ENCODE measurements at places on chromosomes 5 and 9.

DNA sequence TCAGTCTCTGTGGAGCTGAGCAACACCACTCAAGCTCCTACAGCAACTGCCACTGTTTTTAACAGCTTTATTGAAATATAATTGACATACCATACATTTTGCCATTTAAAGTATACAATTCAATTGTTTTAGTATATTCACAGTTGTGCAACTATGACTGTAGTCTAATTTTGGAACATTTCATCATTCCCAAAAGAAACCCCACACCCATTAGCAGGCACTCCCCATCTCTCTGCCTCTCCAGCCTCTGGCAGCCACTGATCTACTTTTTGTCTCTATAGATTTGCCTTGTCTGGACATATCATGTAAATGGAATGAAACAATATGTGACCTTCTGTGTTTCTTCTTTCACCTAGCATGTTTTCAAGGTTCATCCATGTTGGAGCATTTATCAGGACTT, 43.5 kb downstream of the RUSC2 start:
- no peak for DNase-seq

- DNase-seq: no peak
These were observed 74.7 kb downstream of the WWC1 start for GRCh38 chr5:168366116-168366515.

DNA sequence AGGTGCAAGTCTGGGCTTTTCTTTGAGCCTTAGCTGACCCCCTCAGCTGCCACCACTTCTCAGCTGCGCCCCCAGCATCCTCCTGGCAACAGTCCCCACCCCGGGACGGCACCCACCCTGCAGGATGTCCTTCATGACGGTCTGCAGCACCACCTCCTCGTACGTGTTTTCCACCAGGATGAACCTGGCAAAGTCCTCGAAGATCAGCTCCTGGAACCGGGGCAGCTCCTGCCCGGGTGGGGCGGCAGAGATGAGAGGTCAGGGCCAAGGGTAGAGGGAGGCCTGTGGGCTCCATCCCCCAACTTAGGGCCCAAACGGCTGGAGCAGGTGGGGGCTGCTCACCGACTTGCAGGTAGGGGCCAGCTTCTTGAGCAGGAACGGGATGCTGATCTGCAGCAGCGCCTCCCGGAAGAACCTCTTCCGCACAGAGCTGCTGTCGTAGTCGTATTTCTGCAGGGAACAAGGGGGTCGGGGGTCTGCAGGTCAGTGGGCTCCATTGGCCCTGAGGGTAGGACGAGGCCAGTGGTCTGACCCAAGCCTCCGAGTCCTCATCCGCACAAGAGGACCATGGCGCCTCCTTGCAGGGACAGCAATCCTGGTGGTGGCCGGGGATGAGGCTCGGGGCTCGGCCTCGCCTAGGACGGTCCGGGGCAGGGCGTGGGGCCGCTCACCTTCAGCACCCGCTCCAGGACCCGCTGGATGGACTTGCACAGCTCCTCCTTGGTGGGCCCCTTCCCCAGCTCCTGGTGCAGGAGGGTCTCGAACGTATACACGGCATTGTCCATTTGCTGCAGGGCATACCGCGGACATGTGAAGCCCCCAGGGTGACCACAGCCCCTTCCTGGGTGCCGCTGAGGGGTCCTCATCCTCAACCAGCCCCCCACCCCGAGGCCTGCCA, 56.7 kb downstream of the LRSAM1 start:
- DNase-seq: no peak

DNA sequence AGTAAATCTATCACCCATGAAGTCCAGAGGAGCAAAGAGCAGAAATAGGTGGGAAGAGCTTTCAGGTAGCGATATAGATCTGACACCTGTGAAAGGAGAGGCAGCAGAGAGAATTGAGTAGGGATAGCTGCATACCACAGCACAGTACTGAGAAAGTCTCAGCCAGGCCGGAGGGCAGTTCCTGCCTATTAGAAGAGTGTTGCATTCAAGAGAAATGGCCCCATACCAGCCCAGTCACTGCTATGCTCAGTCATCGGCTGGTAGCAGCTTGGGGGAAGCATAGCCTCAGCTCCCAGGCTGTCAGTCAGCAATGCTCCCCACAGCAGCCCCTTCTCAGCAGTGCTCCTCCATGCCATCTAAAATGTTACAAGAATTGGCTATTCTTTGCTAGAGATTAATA, 285.1 kb upstream of the CDH6 start:
- DNase-seq: no peak

- DNase-seq: peak; percentile 66
These were observed 958 bp upstream of the NFIL3 start for GRCh38 chr9:91424403-91425176.

- DNase-seq: no peak
These were observed 669.5 kb downstream of the SLCO4C1 start for GRCh38 chr5:101626572-101626971.

DNA sequence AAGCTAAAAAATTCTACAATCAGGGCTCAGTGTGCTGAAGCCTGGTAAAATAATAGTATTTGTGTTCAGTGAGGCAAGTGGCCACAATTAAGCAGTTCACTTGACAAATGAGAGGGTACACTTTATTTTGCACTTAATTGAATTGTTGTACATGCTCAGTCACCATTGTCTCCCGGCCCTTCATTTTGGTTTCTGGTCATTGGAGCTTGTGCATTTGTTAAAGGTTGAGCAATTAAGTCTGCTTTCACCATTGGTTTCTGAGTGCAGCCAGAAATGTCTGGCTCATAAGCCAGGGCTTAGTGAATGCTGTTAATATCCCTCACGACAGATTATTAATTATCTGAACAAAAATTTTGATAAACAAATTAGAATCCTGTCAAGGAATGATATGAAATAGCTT, 89.6 kb downstream of the PRDM6 start:
- no peak for DNase-seq

- DNase-seq: no peak
These were observed 20.9 kb upstream of the SPINK14 start for GRCh38 chr5:148147415-148147814.

DNA sequence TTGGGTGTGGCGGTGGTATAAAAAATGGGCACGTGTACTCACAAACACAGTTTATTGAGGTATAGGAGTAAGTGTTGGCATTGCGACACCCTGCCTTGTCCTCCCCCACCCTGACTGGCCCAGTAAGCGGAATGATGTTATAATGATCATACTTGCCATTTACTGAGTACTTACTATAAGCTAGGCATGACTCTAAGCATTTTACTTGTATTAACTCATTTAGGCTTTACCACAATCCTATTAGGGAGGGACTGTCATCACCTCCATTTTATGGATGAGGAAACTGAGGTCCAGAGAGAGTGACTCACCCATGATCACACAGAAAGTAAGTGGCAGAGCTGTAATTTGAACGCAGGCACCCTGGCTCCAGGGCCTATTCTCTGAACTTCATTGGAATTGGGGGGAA, 2.3 kb downstream of the SMIM3 start:
- DNase-seq: no peak

DNA sequence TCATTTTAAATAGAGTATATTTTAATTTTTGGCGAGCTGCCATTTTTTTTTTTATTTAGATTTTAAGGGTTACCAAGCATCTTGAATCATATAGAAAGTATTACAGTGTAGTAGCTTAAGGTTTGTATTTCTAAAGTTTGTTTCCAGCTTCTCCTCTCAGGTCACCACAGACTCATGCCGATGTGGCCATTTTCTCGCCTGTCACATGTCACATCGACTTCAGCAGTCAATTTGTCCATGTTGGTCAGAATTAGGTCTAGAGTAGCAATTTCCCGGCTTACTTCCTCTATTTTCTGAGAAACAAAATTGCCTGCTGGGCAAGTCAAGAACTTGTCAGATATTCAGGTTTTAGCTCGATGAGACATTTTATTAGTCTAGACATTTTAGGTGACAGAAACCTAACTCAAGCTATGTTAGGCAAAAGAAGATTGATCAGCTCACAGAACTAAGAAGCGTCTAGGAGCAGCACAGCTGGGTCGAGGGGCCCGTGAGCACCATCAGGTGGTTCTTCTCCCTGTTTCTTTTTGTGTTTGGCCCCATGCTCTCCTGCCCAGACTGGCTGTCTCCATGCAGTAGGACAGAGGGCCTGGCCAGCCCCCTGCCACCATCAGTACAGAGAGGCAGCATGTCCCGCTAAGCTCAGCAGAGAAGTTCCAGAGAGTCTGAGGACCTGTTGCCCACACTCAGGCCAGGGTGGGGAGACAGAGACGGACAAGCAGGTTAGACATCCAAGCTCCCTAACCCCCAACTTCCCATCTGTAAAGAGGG, 48.4 kb upstream of the AFAP1L1 start:
- DNase-seq: no peak

- DNase-seq: peak; percentile 35
These were observed 51.9 kb upstream of the PIP5K1B start for GRCh38 chr9:68653141-68653595.

- no peak for DNase-seq
These were observed 56.1 kb downstream of the PTPDC1 start for GRCh38 chr9:94140418-94140780.

- DNase-seq: no peak
These were observed 426 bp downstream of the FAM114A2 start for GRCh38 chr5:154038261-154038706.

GRCh38 chr5:89729623-89730301, 679.8 kb downstream of the CETN3 start:
- no peak for DNase-seq

GRCh38 chr9:34496149-34496712, 26.6 kb downstream of the ENHO start:
- no peak for DNase-seq

GRCh38 chr5:62948301-62948700, 369.7 kb downstream of the LRRC70 start:
- DNase-seq: no peak

- DNase-seq: no peak
These were observed 491 bp upstream of the CTSL start for GRCh38 chr9:87725356-87725899.

DNA sequence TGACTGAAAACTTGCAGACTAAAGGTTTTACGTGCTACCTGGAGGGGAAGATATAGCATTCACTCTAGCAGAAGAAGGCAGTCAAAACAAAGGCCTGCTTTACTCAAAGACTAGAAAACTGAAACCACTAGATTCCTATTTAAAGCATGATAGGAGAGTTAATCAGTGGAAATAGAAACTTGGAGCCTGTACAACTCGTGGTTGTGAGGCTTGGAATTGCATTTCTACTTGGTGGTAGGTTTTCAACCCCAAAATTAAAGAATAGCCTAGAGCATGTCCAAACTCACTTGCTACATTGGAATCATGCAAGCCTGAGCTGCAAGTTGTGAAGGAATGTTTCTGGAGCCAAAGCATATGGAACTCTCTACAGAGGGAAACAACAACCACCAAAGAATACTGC, 1526.4 kb upstream of the NUDT12 start:
- no peak for DNase-seq

- no peak for DNase-seq
These were observed 343.1 kb downstream of the BRINP1 start for GRCh38 chr9:119026120-119026519.

DNA sequence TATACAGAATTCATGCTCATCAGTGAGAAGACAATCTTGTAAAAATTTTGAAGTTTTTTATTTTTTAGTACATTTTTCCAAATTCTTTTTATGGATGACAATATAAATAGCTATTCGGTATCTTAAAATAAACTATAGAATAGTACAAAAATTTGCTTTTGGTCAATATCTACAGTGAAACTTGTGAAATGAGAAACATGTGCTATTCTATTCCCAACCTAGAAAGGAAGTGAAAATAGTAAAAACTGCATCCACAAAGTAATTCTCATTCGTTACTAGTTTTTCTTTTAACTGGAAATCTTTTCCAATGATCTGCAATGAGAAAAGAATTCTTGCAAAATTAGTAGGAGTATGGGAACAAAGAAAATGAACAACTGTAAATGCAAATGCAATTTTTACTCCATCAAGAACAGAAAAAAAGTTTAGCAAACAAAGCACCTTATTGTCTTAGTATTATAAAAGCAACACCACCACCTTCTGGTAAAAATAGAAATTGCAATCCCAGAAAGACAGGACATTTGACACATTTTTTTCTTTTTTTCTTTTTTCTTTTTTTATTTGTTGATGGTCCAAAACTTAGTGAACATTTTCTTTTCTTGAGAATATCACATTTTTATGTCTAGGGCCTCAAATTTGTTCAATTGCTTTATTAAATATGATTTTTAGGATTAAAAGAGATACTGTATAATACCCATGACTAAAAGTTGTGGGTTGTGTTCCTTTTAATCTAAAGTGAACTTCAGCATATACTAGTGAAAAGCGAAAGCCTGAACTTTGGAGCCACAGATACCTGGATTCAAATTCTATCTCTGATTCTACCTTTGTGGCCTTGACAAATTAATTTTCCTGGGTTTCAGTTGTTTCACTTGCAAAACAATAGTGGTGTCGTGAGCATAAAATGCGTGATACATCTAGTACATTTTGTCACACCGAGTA, 72.3 kb downstream of the SLCO4C1 start:
- DNase-seq: no peak

GRCh38 chr9:99720455-99721050, 101.1 kb upstream of the NR4A3 start:
- no peak for DNase-seq

- no peak for DNase-seq
These were observed 11.3 kb downstream of the PROP1 start for GRCh38 chr5:177984584-177985206.

DNA sequence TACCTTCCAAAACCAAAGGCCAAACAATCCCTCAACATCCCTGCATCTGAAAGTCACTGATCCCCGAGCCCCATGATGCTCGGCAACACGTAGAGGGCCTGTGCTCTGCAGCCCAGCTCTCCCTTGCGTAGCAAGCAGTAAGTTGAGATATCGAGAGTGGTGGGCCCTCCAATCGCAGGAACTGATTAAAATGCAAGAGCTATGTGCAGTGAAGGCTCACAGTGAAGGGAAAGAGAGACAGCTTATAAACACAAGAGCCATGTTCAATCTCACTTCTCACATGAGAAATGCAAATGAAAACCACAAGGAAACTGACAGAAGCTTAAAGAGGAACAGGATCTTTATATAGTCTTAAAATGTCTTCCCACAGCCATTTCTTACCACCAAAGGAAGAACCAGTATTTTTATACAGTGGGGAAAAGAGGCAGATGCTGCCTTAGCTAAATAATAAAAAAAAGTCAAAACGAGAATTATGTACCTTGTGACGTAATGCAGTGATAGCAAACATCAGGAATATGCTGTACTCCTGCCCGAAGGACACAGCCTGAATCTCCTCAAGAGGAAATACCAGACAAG, 24.6 kb downstream of the TTF1 start:
- DNase-seq: no peak

DNA sequence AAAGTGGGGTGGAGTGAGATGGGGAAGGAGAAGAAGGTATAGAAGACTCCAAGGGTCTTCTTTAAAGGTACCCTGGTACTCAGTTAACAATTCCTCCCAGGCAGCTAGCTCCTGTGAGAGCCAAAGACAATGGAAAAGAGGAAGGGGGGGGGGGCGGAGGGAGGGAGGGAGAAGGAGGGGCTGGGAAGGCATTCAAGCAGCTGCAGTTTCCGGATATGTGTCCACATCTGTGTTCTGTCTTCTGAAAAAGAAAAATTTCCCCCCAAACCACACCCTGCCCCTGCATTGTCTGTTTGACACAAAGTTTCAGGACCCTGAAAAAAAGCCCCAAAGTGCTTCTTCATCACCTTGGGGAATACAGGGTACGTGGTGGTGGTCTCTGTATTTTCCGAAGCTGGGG, 11.1 kb downstream of the SPRY4 start:
- DNase-seq: no peak

Measured in stimulated activated CD4-positive, alpha-beta T cell treated with anti-CD3 and anti-CD28 coated beads, Interleukin-2, amount 100 ng/mL, for 48 hours (primary cell).